ENCODE measurements at places on chromosomes 16 and 17. TPM values are rescaled to one million over a fixed set of nuclear protein-coding genes. Genes with fewer than 3 reads are reported as not detected.

TUBB3 gene
- total RNA-seq = 518 TPM

IL17C gene
- total RNA-seq = 0.23 TPM

TMEM220 gene
- total RNA-seq = 5.0 TPM

SOX9 gene
- total RNA-seq = 36.9 TPM
